ENCODE measurements at places on chromosomes 11 and 22. TPM values are rescaled to one million over a fixed set of nuclear protein-coding genes. Genes with fewer than 3 reads are reported as not detected.

DNA sequence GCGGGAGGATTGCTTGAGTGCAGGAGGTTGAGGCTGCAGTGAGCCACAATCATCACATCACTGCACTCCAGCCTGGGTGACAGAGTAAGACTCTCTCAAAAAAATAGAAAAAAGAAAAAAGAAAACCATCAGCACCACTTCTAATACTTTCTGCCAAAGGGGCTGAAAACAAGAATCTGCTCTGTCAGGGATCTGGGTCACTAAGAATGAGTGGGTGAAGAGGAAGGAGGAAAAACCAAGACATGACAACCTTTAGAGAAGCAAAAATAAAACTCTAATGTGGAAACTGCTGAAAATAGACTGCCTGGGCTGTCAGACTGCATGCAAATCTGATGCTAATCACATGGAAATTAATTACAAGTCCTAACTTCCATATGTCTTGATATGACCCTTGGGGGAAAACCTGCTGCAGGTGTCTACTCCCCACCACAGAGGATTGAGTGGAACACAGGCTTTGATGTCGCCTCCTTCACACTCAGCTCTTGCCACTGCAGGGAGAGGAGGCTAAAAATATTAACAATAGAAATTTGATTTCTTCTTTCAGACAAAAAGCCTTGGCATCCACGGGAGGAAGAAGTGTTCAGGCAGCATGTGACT, 62.5 kb upstream of the CRTAM start:
- peaks cover 27% of the 10 kb centered on the region for H3K4me1 ChIP-seq
- H3K4me3 ChIP-seq: no peak overlapping the region
- peak overlapping the region; percentile 28 for H3K27ac ChIP-seq
- no peaks in the 10 kb centered on the region for H3K27me3 ChIP-seq

DNA sequence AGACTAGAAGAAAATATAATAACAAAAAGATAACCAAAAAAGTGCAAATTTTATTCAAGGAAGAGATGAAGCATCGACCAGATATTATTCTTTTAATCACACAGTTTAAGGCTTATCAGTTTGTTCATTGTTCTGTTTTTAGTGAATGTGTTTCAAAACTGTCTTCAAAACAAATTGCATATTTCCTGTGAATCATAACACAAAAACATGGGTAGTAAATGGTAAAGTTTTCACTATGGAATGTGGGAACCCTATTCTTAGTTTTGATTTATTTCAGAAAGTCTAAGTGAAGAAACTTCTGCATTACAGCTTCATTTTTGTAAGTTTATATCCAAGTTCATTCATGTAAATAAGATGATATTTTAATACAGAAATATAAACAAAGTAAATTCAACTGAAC, 207.6 kb upstream of the LUZP2 start:
- DNase-seq: no peak
- no peaks in the 10 kb centered on the region for H3K36me3 ChIP-seq
- H3K27ac ChIP-seq: no peak overlapping the region
- H3K4me3 ChIP-seq: no peak overlapping the region
- no peaks in the 10 kb centered on the region for H3K27me3 ChIP-seq

DNA sequence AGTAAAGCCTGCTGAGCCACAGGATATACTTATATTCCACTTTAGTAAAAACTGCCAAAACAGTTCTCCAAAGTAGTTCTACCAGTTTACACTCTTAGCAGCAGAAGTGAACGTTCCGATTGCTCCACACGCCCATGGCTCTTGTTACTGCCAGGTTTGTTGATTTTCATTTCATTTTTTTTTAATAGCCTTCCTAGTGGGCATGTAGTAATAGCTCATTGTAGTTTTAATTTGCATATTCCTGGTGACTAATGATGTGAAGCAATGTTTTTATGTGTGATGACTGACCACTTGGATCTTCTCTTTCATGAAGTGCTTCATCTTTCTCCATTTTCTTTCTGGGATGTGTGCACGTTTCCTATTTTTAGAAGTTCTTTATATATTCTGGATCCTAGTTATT, 4.8 kb upstream of the C11orf97 start:
- H3K36me3 ChIP-seq: no peaks in the 10 kb centered on the region
- no peaks in the 10 kb centered on the region for H3K27me3 ChIP-seq
- no peak overlapping the region for H3K27ac ChIP-seq
- no peak overlapping the region for H3K4me3 ChIP-seq

The KIAA1671 gene
- total RNA-seq: 11.7 TPM

- no peak overlapping the region for H3K27ac ChIP-seq
- no peaks in the 10 kb centered on the region for H3K27me3 ChIP-seq
- H3K36me3 ChIP-seq: peaks cover 76% of the 10 kb centered on the region
- no peak overlapping the region for H3K4me3 ChIP-seq
- H3K4me1 ChIP-seq: peaks cover 10% of the 10 kb centered on the region
- DNase-seq: no peak
These were observed 4.4 kb downstream of the TMEM258 start for GRCh38 chr11:61787928-61788491.

GRCh38 chr11:16292167-16292859, 64.0 kb downstream of the SOX6 start:
- no peaks in the 10 kb centered on the region for H3K36me3 ChIP-seq
- no peak overlapping the region for H3K27ac ChIP-seq
- no peak for DNase-seq
- H3K4me3 ChIP-seq: no peak overlapping the region
- H3K27me3 ChIP-seq: no peaks in the 10 kb centered on the region

DNA sequence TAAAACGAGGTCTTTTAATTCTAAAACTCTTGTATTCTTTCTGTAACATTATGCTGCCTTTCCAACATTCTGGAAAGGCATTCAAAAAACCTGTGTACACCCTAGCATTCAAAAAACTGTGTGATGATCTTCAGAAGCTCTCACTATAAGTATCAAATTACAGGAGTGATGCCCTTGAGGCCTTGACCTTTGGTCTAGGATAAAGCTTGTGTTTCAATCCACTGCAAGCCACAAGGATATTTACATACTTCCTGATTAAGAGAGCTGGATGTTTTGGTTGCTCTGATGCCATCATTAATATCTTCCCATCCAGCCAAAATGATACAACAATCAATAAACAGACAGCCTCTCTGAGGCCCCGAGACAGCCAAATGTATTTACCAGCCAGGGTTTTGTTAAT, 11.9 kb downstream of the CLPB start:
- H3K36me3 ChIP-seq: peaks cover 6% of the 10 kb centered on the region
- no peak for DNase-seq
- H3K4me1 ChIP-seq: peaks cover 7% of the 10 kb centered on the region
- H3K4me3 ChIP-seq: no peak overlapping the region

- peaks cover 71% of the 10 kb centered on the region for H3K36me3 ChIP-seq
- peaks cover 43% of the 10 kb centered on the region for H3K4me1 ChIP-seq
- peak overlapping the region; percentile 54 for H3K27ac ChIP-seq
These were observed 6.3 kb downstream of the AKIP1 start for GRCh38 chr11:8917157-8917825.

GRCh38 chr11:10450462-10451425, 4.3 kb upstream of the AMPD3 start:
- DNase-seq: peak; percentile 92
- peaks cover 60% of the 10 kb centered on the region for H3K4me1 ChIP-seq
- H3K4me3 ChIP-seq: peak overlapping the region; percentile 51
- H3K27ac ChIP-seq: peak overlapping the region; percentile 88
- H3K27me3 ChIP-seq: peaks cover 9% of the 10 kb centered on the region

The C11orf52 gene
- 1.1 TPM for total RNA-seq

The GRM5 gene
- total RNA-seq: not detected

- no peaks in the 10 kb centered on the region for H3K36me3 ChIP-seq
- H3K4me3 ChIP-seq: no peak overlapping the region
- peaks cover 18% of the 10 kb centered on the region for H3K27me3 ChIP-seq
- peak overlapping the region; percentile 86 for H3K27ac ChIP-seq
These were observed 4.3 kb downstream of the LARGE2 start for GRCh38 chr11:45926536-45927331.

DNA sequence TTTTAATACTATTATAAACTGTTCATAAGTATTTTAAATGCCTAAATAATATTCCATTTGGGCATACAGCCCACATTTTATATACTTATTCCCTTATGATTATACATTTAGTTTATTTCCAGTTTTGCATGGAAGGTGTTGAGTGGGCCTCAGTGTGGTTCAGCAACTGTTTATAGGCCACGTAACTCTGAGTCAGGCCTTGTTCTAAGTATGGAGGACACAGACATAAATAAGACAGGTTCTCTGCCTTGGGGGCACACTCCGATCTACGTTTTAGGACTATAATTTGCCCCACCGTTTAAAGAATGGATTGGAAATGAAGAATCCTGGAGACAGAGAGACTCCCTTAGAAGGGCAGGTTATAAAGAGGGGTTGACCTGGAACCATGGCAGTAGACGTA, 212.2 kb upstream of the TBCEL start:
- DNase-seq: no peak
- no peaks in the 10 kb centered on the region for H3K4me1 ChIP-seq
- no peaks in the 10 kb centered on the region for H3K36me3 ChIP-seq
- H3K27ac ChIP-seq: no peak overlapping the region

The TP53AIP1 gene
- total RNA-seq: 0.14 TPM

DNA sequence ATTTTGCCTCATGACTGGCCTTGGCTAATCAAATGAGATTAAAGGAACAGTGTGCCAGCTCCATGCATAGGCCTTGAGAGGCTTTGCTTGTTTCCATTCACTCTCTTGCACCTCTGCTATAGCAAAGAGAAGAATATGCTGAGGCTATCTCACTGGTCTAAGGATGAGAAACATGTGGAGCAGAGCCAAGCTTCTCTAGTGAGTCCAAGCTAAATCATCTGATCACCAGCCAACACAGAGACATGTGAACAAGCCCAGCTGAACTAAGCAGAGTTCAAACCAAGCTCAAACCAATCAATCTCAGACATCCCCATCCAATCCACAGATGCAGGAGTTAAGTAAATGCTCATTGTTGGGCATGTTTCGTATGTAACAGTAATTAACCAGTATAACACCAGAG, 69.4 kb upstream of the API5 start:
- DNase-seq: no peak
- H3K27ac ChIP-seq: no peak overlapping the region
- no peaks in the 10 kb centered on the region for H3K36me3 ChIP-seq
- no peak overlapping the region for H3K4me3 ChIP-seq
- H3K4me1 ChIP-seq: no peaks in the 10 kb centered on the region

The APOL5 gene
- not detected for total RNA-seq

DNA sequence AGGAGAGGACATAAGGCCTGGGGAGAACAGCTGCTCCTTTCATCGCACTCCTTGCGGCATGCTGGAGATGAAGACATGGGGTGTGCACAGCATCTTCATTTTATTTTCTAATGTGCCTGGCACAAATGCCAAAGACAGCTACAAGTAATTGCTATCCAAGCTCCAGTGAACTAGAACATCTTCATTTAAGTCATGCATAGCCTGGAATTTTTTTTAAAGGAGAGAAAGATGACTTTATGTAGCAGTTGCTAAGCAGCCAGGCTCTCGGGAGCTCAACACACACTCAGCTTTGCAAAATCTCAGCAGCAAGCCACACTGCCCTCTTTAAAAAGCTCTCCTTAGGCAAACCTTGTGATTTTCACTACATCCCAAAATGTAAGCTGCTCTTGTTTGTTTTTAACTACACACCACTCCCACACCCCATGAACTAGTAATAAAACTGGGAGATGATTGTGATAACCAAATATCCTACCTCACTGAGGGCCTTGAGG, 164.5 kb upstream of the POU2AF2 start:
- no peaks in the 10 kb centered on the region for H3K36me3 ChIP-seq
- no peak overlapping the region for H3K4me3 ChIP-seq
- DNase-seq: no peak
- H3K27me3 ChIP-seq: no peaks in the 10 kb centered on the region
- H3K4me1 ChIP-seq: no peaks in the 10 kb centered on the region
- H3K27ac ChIP-seq: no peak overlapping the region

DNA sequence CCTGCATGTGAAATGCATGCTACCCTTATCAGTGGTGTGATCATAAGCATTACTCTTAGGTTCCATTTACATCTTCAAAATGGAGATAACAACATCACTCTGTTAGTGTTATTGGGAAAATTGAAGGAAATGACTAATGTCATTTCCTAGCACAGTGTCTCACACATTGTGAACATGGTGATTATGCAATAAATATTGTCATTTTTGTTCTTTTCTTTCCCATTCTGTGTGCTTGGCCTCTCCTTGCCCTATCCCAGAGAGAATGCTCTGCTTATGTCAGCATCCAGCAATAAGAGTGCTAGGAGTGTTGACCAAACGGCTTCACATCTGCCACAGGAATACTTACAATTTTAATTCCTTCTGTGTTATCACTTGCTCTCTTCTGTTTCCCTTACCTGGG, 1024.1 kb upstream of the CCDC90B start:
- no peak overlapping the region for H3K27ac ChIP-seq
- no peaks in the 10 kb centered on the region for H3K4me1 ChIP-seq
- H3K36me3 ChIP-seq: no peaks in the 10 kb centered on the region
- H3K27me3 ChIP-seq: no peaks in the 10 kb centered on the region
- no peak overlapping the region for H3K4me3 ChIP-seq
- DNase-seq: no peak
